Smooth muscle cell of bladder (primary cell): ENCODE measurements at places on chromosomes 6 and 20. TPM values are rescaled to one million over a fixed set of nuclear protein-coding genes. Genes with fewer than 3 reads are reported as not detected.

The KIAA0408 gene
- 0.37 and 0.71 TPM in 2 replicates for total RNA-seq

The MLN gene
- not detected in 2 replicates for total RNA-seq

The PGC gene
- total RNA-seq: not detected in 2 replicates

The BPIFB4 gene
- total RNA-seq: not detected in 2 replicates

The FAM184A gene
- 0.43 and 0.46 TPM in 2 replicates for total RNA-seq

The WFDC5 gene
- not detected in 2 replicates for total RNA-seq

The LY6G6C gene
- not detected in 2 replicates for total RNA-seq

The WFDC10B gene
- total RNA-seq: 0.14 TPM in 1 of 2 replicates, not detected in the other

The WDR27 gene
- total RNA-seq: 14.6 and 19.0 TPM in 2 replicates

The SLC35F1 gene
- total RNA-seq: under 0.01 TPM in 1 of 2 replicates, not detected in the other

The SOX18 gene
- total RNA-seq: 0.18 TPM in 1 of 2 replicates, not detected in the other

The HLA-DRB5 gene
- not detected in 2 replicates for total RNA-seq
